ENCODE measurements at places on chromosomes 7 and 10.

DNA sequence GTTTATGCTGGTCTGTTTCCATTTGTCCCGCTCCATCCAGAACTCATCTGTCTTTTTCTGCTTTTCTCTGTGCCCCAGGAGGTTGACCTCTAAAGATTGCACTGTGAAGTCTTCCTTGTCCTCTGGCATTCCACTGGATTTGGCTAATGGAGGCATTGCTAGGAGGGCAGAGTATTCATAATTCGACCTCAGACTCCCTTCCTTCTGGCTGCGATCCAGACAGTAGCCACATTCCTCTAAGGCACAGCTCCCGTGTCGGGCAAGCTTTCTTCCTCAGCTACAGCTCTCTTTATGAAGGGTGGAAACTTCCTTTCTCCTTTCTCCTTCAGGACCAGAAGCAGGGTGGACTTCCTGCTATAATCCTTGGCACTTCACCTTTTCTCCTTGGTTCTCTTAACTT is 175.9 kb downstream of the BAMBI start:
- no peak for DNase-seq

DNA sequence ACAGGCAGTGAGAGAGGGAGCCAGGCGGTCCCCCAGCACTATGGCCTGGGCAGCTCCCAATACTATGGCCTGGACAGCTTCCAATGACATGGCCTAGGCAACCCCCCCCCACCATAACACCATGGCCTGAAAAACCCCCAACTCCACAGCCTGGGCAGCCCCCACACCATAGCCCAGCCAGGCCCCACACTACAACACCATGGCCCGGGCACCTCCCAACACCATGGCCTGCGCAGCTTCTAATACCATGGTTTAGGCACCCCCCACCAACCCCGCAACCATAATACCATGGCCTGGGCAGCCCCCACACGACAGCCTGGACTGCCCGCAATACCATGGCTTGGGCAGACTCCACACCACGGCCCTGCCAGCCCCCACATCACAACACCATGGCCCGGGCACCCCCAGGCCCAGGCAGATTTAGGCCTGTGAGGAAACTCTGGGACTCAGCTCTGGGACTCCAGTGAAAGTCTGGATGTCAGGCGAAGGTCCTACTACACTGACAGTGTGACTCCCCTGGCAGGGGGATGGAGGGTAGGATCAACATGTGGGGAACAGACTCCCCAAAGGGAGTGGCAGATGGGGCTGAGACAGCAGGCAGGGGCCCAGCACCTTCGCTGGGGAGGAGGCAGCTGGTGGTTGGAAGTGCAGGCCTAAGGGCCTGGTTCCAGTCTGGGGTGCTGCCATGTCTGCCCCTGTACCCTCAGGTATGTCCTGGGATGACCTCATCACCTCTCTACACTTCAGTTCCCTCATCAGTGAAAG is 8.7 kb downstream of the CPXM2 start:
- no peak for DNase-seq

DNA sequence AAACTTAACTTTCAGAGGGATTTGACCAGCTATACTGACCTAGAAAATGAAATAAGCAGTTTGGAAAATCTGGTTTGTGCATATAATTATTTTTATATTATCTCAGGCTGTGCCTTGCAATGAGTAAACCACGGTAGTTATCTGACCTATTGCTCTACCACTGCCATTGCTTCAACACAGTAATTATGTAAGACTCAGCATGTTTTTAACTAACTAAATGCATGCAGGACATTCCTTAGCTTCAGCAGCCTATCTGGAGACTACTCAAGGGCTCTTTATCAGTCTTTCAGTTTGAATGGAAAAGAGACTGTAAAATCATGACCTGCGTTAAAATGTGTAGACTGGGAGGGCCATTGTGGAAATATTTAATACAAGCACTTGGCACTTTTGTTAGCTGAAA is 22.5 kb downstream of the CHN2 start:
- no peak for DNase-seq

DNA sequence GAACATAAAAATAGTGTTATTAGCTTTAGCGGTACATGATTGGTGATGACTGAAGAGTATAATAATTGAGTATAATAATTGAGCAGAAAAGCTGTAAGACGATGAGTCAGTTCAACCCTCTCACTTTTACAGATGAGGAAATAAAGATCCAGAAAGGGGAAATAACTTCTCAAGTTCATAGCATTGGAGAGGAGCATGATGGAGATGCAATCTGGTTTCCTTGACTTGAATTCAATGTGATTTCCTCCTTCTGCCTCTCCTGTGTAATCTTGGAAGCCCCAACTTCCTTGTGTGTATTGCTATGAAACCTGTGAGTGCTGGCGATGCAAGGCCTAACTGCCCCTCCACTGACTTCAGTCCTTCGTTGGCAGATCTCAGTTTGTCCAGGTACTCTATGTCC is 265.1 kb downstream of the LRMDA start:
- DNase-seq = no peak

DNA sequence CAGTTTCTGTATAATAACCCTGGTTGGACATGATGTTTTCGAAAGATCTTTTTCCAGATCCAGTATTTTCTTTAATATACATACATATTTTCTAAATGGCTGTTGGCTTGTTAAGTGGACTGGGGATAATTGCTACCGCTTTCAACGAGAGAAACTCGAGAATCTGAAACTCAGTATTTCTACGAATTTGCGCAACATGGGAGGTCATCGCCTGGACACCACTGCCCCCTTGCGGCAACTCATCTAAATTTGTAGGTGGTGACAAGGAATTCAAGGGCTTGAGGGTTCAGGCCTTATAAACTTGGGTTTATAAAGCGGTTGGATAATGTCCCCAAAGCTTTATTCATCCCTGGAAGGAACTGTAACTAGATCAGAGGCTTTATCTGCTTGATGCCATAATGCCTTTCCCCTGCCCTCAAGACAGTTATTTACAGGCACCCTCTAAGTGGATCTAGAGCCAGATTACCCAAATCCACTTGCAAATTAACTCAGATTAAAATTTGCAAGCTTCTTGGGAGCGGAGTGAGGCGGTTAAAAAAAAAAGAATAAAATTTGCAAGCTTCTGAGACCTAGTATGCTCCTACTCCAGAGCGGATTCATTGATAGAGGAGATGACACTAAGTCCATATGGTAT is 21.3 kb upstream of the KCNK18 start:
- peak; percentile 27 for DNase-seq

- DNase-seq = no peak
These were observed 95.8 kb downstream of the NRP1 start for GRCh38 chr10:33238643-33239042.

DNA sequence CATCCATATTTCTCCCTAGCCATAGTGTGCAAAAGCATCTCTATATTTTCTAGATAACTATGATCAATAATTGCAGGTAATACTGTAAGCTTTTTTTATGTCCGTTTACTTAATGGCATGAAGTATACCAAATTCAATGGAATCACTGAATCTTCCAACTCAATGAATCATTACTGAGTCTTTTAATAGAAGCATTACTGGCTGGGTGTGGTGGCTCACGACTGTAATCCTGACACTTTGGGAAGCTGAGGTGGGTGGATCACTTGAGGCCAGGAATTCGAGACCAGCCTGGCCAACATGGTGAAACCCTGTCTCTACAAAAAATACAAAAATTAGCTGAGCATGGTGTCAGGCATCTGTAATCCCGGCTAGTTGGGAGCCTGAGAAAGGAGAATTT is 372.5 kb downstream of the BMPER start:
- DNase-seq = no peak

GRCh38 chr7:94698275-94698674 is 42.3 kb upstream of the SGCE start:
- DNase-seq = no peak

GRCh38 chr10:114239117-114239993 is at the start of gene VWA2:
Gene VWA2 (plus strand): TSS chr10:114239254. CDS start chr10:114248714, 9,460 bp downstream.
- DNase-seq = no peak

GRCh38 chr7:139294951-139295575 is 46.1 kb upstream of the FMC1 start:
- no peak for DNase-seq

GRCh38 chr7:105228555-105228954 is 160.2 kb downstream of the SRPK2 start:
- DNase-seq = no peak

DNA sequence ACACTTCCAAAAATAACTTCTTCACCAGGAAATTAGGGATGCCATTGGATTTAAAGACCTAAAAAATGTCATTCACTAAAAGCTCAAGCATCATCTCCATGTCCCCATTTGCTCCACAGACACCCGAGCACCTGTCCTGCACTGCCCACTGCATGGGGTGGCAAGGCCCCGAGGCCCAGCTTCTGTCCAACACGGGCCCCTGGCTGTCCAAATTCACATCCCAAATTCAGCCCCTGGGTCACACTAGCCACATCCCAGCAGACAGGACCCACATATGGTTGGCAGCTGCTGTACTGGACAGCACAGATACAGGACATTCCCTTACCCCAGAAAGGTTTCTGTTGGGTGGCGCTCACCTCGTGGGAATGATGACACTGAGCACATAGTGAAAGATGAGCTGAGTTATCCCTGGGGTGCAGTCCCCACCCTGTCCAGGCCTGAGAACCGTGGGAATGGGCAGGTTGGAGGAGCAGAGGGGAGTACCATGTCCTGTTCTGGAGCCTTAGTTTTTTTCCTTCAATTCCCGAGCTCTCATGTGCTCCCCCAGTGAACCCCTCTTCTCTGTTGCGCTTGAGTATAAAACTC is 55.3 kb downstream of the CSGALNACT2 start:
- DNase-seq = no peak

- DNase-seq = no peak
These were observed 153.0 kb downstream of the DIP2C start for GRCh38 chr10:536371-536925.

- DNase-seq = no peak
These were observed 99.8 kb downstream of the SND1 start for GRCh38 chr7:127751490-127752448.

GRCh38 chr10:3400348-3400747 is 227.8 kb upstream of the PITRM1 start:
- no peak for DNase-seq

GRCh38 chr7:99806839-99807478 is 20.9 kb upstream of the CYP3A43 start:
- no peak for DNase-seq

DNA sequence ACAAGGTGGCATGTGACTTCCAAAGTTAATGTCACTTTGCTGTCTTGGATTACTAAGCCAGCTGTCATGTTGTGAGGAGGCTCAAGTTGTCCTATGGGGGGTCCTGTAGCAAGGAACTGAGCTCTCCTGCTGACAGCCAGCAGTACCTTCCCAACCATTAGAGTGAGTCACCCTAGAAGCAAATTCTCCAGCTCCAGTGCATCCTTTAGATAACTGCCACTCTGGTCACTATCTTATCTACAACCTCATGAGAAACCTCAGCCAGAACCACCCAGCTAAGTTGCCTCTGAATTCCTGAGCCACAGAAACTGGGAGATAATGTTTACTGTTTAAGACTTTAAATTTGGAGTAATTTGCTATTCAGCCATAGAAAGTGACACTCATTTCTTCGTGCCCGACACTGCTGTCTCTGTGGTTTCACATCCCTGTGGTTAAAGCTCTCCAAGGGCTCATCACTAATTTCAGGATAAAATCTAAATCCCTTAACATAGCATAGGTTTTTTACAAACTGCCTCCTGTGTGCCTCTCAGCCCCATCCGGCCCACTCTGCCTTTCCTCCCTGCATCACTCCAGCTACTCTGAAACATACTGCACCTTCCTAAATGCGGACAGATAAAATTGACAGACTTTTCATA is 83.5 kb downstream of the PRR15 start:
- DNase-seq = no peak

DNA sequence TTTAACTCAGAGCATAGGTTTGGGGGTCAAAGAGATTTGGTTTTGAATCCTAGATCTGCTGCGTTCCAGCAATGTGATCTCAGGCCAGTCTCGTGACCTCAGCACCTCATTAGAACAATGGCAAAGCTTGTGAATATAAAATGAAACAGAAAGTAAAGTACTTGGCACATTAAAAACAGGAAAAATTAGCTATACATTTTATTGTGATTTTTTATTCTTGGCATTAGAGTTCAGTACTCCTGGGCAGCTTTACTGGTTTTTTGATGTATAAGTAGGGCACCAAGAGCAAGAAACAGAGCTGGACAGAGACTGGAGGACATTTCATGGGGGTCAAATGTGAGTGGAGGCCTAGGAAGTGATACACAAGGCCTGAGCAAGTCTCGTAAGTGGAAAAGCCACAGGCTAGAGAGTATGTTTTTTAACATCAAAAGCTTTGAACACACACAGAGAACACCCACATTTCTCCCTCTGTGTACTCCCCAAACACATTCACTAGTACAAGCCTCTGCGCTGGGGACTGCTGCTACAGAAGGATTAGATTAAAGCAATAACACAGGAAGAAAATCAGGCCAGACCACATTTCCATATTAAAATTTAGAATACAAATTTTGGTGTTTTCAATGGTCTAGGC is 157.2 kb upstream of the SLC25A13 start:
- DNase-seq = no peak

Measured in stimulated activated CD8-positive, alpha-beta memory T cell treated with anti-CD3 and anti-CD28 coated beads, Interleukin-7, amount 100 ng/mL, for 1 hour (primary cell).